SK-N-SH (cell line): ENCODE measurements at places on chromosomes 7 and 10. TPM values are rescaled to one million over a fixed set of nuclear protein-coding genes. Genes with fewer than 3 reads are reported as not detected.

GRCh38 chr7:18276380-18276779 lies 219.2 kb upstream of the HDAC9 start:
- no peak for DNase-seq

DNA sequence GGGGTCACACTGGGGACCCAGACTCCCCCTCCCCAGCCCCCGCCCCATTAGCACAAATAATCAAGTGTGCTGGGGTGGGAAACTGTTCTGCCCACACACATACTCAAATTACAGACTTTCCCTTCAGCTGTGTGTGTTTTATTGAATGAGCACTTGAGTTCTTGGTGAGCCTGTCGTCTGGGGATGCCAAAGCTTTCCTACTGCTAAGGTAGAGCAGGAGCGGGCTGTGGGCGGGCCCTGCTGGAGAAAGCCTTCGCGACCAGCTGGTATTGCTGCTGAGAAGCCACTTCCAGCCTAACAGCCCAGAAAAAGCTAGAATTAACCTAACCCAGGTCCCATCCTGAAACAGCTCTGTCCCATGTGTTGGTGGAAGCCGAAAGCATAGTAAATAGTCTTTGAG lies 87.0 kb upstream of the KMT2E start:
- no peak for DNase-seq

The STRIP2 gene
- 4.9 and 6.9 TPM in 2 replicates for polyA plus RNA-seq

The C10orf67 gene
- 0.97 and 1.1 TPM in 2 replicates for polyA plus RNA-seq

- no peak for DNase-seq
Observed at GRCh38 chr10:50563906-50564305, 59.9 kb downstream of the SGMS1 start.

- DNase-seq: no peak
Observed at GRCh38 chr10:102262744-102263370, 17.5 kb downstream of the GBF1 start.

The CLEC2L gene
- not detected in 2 replicates for polyA plus RNA-seq

DNA sequence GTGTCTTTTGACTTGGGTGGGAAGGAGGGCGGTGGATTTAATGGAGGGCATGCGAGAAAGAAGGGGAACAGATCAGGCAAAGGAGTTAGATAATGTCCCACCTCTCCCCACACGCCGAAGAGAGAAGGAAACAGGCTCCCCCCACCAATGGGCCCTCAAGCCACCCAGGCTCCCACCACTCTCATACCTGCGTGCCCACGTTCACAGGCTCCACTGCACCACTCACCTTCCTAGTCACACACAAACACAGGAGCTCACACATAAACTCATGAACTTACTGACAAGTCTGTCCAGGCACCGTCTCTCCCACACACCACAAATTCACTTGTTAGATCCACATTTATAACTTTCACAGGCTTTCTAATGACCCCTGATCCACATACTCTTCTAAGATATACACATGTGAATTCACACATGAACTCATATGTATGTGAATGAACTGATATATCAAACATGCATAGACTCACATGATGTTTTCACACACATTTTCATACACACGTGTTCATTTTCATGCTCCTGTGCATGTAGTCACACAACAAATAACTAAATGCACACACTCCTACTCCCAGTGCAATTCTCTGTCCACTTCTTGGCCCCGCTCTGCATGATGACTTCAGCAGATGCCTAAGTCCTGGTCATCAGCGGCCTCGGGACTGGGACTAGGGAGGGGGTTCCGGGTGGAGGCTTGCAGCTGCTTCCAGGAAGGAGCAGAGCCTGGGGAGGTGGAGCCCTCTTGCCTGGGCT lies 1.5 kb downstream of the LZTS2 start:
- peak; percentile 68 for DNase-seq

The TMEM176A gene
- not detected in 2 replicates for polyA plus RNA-seq

The ATOH7 gene
- polyA plus RNA-seq: 0.08 and 0.12 TPM in 2 replicates
